Mesenchymal stem cell (in vitro differentiated cells and primary cell): ENCODE measurements at places on chromosomes 13 and 19.

GRCh38 chr19:52227196-52227940, 37.5 kb downstream of the PPP2R1A start:
- no peaks in the 10 kb centered on the region for H3K27me3 ChIP-seq
- H3K4me1 ChIP-seq: no peaks in the 10 kb centered on the region
- no peak for DNase-seq
- H3K36me3 ChIP-seq: peaks cover 86% of the 10 kb centered on the region
- no peak overlapping the region for H3K4me3 ChIP-seq
- H3K27ac ChIP-seq: no peak overlapping the region

GRCh38 chr13:71722206-71722605, 144.8 kb downstream of the DACH1 start:
- peak; percentile 49 for DNase-seq
- no peaks in the 10 kb centered on the region for H3K36me3 ChIP-seq
- no peaks in the 10 kb centered on the region for H3K27me3 ChIP-seq
- H3K4me3 ChIP-seq: no peak overlapping the region

- H3K4me3 ChIP-seq: no peak overlapping the region
- no peak overlapping the region for H3K27ac ChIP-seq
- no peak for DNase-seq
- H3K4me1 ChIP-seq: peaks cover 23% of the 10 kb centered on the region
- no peaks in the 10 kb centered on the region for H3K27me3 ChIP-seq
- H3K36me3 ChIP-seq: peaks cover 24% of the 10 kb centered on the region
These were observed 136.8 kb upstream of the RNF113B start for GRCh38 chr13:98313922-98314292.

GRCh38 chr13:106905380-106906162, 337.6 kb upstream of the ARGLU1 start:
- no peak overlapping the region for H3K4me3 ChIP-seq
- H3K4me1 ChIP-seq: no peaks in the 10 kb centered on the region
- no peaks in the 10 kb centered on the region for H3K27me3 ChIP-seq
- no peaks in the 10 kb centered on the region for H3K36me3 ChIP-seq
- DNase-seq: no peak
- H3K27ac ChIP-seq: no peak overlapping the region

DNA sequence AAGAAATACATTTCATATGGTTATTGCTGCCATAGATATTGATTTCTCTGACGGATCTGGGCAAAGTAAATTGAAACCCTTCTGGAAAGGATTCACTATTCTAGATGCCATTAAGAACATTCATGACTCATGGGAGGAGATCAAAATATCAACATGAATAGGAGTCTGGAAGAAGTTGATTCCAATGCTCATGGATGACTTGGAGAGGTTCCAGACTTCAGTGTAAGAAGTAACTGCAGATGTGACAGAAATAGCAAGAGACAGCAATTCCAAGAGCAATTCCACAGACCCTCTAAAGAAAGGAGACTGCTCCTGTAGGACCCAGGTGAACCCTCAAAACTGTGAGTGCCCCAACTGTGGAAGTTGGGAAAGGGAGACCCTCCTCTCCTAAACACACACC, 30.9 kb upstream of the KCTD12 start:
- no peaks in the 10 kb centered on the region for H3K36me3 ChIP-seq
- H3K27me3 ChIP-seq: peaks cover 4% of the 10 kb centered on the region
- H3K4me1 ChIP-seq: peaks cover 3% of the 10 kb centered on the region
- H3K27ac ChIP-seq: no peak overlapping the region
- DNase-seq: peak; percentile 34

- H3K4me1 ChIP-seq: peaks cover 2% of the 10 kb centered on the region
- H3K27me3 ChIP-seq: peaks cover 4% of the 10 kb centered on the region
- H3K4me3 ChIP-seq: no peak overlapping the region
- H3K36me3 ChIP-seq: no peaks in the 10 kb centered on the region
- DNase-seq: no peak
- H3K27ac ChIP-seq: no peak overlapping the region
These were observed 10.3 kb upstream of the PAK4 start for GRCh38 chr19:39115105-39115847.

GRCh38 chr13:44309794-44310757, 63.5 kb upstream of the SERP2 start:
- peaks cover 21% of the 10 kb centered on the region for H3K4me1 ChIP-seq
- DNase-seq: no peak
- no peaks in the 10 kb centered on the region for H3K27me3 ChIP-seq
- H3K36me3 ChIP-seq: no peaks in the 10 kb centered on the region
- no peak overlapping the region for H3K4me3 ChIP-seq

GRCh38 chr19:30381366-30381765, 9.2 kb downstream of the ZNF536 start:
- H3K27ac ChIP-seq: no peak overlapping the region
- H3K4me1 ChIP-seq: no peaks in the 10 kb centered on the region
- no peaks in the 10 kb centered on the region for H3K36me3 ChIP-seq
- peaks cover 1% of the 10 kb centered on the region for H3K27me3 ChIP-seq

GRCh38 chr19:7426986-7427385, 61.8 kb downstream of the PEX11G start:
- H3K27ac ChIP-seq: no peak overlapping the region
- peaks cover 20% of the 10 kb centered on the region for H3K36me3 ChIP-seq
- H3K4me1 ChIP-seq: peaks cover 5% of the 10 kb centered on the region
- no peak overlapping the region for H3K4me3 ChIP-seq
- no peaks in the 10 kb centered on the region for H3K27me3 ChIP-seq

GRCh38 chr13:48505012-48505411, 27.9 kb downstream of the RCBTB2 start:
- H3K27me3 ChIP-seq: no peaks in the 10 kb centered on the region
- no peak for DNase-seq
- H3K36me3 ChIP-seq: peaks cover 13% of the 10 kb centered on the region
- peaks cover 2% of the 10 kb centered on the region for H3K4me1 ChIP-seq
- no peak overlapping the region for H3K4me3 ChIP-seq

- H3K27ac ChIP-seq: no peak overlapping the region
- H3K27me3 ChIP-seq: no peaks in the 10 kb centered on the region
- H3K36me3 ChIP-seq: peaks cover 54% of the 10 kb centered on the region
- H3K4me3 ChIP-seq: no peak overlapping the region
- DNase-seq: no peak
These were observed 11.1 kb downstream of the DOCK6 start for GRCh38 chr19:11251217-11251616.

GRCh38 chr13:84741253-84741652, 859.0 kb upstream of the SLITRK1 start:
- H3K27me3 ChIP-seq: no peaks in the 10 kb centered on the region
- no peaks in the 10 kb centered on the region for H3K36me3 ChIP-seq
- no peak overlapping the region for H3K27ac ChIP-seq
- H3K4me1 ChIP-seq: no peaks in the 10 kb centered on the region

GRCh38 chr13:40799508-40799907, 10.1 kb downstream of the SLC25A15 start:
- H3K36me3 ChIP-seq: peaks cover 30% of the 10 kb centered on the region
- H3K4me1 ChIP-seq: no peaks in the 10 kb centered on the region
- H3K4me3 ChIP-seq: no peak overlapping the region
- no peaks in the 10 kb centered on the region for H3K27me3 ChIP-seq
- DNase-seq: no peak

DNA sequence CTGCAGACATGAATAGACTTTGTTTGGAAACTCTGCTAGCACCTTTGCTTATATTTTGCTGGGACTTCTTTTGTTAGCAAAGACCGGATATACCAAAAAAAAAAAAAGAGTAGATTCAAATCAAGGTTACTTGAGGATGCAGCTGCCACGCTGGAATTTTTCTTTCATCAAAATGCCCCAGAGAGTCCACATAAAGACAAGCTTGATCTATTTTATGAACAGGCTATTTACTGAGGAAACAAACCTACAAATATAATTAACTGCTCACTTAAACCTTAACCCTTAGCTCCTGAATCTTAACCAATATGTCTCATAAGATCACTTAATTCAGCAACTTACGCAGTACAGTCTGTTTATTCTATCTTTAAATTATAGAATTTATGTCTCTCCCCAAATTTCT, 27.1 kb upstream of the DOCK9 start:
- H3K27me3 ChIP-seq: no peaks in the 10 kb centered on the region
- no peak overlapping the region for H3K4me3 ChIP-seq
- no peaks in the 10 kb centered on the region for H3K36me3 ChIP-seq
- no peak overlapping the region for H3K27ac ChIP-seq
- DNase-seq: no peak

GRCh38 chr19:33686687-33687480, 65.1 kb downstream of the CHST8 start:
- no peaks in the 10 kb centered on the region for H3K4me1 ChIP-seq
- peaks cover 52% of the 10 kb centered on the region for H3K27me3 ChIP-seq
- H3K4me3 ChIP-seq: no peak overlapping the region
- no peak for DNase-seq
- no peak overlapping the region for H3K27ac ChIP-seq

- no peak overlapping the region for H3K27ac ChIP-seq
- H3K36me3 ChIP-seq: no peaks in the 10 kb centered on the region
- H3K27me3 ChIP-seq: no peaks in the 10 kb centered on the region
- no peaks in the 10 kb centered on the region for H3K4me1 ChIP-seq
These were observed 45.0 kb downstream of the LACC1 start for GRCh38 chr13:43924549-43925245.

DNA sequence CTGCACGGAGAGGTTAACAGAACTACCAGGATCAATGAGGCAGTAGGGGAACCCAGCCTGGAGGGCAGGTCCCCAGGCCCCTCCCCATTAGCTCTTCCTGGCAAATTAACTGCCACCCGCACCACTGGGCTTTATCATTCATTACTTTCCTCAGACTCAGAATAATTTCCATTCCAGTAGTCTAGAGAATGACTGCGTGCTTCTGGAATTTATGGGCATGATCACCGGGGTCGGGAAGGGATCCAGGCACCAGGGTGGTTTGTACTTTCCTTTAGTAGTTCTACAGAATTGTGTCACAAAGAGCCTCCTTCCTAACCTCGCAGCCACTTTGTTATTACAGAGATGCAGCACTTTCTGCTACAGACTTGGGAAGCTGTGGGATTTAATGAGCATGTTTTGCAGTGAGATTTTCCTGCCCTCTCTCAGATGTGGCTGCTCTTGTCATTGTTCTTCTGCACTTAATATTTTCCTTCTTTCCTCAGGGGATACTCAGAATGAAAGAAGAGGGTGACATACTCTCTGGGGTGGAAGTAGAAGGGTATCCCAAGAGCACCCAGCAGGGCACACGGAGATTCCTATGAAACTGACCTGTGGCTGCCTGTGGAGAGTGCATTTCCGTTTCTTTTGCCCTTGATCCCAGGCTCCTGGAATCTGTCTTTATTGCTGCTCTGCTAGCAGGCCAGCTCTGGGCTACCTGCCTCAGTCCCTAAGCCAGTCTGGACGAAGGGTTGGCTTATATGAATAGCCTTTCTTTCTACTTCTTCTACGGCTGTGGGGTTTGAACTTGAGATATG, 285.0 kb upstream of the SLC10A2 start:
- peak overlapping the region; percentile 41 for H3K27ac ChIP-seq
- no peaks in the 10 kb centered on the region for H3K27me3 ChIP-seq
- H3K4me3 ChIP-seq: no peak overlapping the region
- DNase-seq: peak; percentile 2

- no peak overlapping the region for H3K27ac ChIP-seq
- peaks cover 4% of the 10 kb centered on the region for H3K4me1 ChIP-seq
- DNase-seq: peak; percentile 87
- H3K36me3 ChIP-seq: no peaks in the 10 kb centered on the region
These were observed 97.7 kb upstream of the IPO5 start for GRCh38 chr13:97855570-97856303.

DNA sequence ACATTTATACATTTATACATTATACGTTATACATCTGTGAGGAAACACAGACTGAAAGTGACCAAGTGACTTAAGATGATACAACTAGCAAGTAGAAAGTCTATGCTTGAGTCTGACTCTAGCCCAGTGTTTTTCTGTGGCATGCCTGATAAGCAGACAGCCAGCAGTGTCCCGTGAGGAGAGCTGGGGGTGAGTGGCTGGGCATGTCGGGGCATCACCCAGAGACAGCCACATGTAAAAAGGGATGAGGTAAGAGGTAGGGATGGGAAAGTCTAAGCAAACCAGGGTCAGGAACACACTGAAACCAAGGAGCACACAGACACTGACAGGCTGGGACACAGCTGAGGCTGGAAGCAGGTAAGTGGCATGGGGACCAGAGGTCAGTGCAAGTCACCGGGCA, 333.2 kb downstream of the FOXO1 start:
- no peaks in the 10 kb centered on the region for H3K36me3 ChIP-seq
- H3K27ac ChIP-seq: no peak overlapping the region
- peaks cover 4% of the 10 kb centered on the region for H3K4me1 ChIP-seq
- H3K27me3 ChIP-seq: no peaks in the 10 kb centered on the region
- no peak overlapping the region for H3K4me3 ChIP-seq
- DNase-seq: no peak

- H3K27ac ChIP-seq: no peak overlapping the region
- H3K4me3 ChIP-seq: no peak overlapping the region
- H3K36me3 ChIP-seq: no peaks in the 10 kb centered on the region
- no peaks in the 10 kb centered on the region for H3K4me1 ChIP-seq
These were observed 207.1 kb upstream of the PCDH9 start for GRCh38 chr13:67437244-67437643.

- H3K4me1 ChIP-seq: no peaks in the 10 kb centered on the region
- H3K27ac ChIP-seq: no peak overlapping the region
- H3K27me3 ChIP-seq: no peaks in the 10 kb centered on the region
- H3K4me3 ChIP-seq: no peak overlapping the region
These were observed 9.8 kb upstream of the CDC42EP5 start for GRCh38 chr19:54482889-54483288.

DNA sequence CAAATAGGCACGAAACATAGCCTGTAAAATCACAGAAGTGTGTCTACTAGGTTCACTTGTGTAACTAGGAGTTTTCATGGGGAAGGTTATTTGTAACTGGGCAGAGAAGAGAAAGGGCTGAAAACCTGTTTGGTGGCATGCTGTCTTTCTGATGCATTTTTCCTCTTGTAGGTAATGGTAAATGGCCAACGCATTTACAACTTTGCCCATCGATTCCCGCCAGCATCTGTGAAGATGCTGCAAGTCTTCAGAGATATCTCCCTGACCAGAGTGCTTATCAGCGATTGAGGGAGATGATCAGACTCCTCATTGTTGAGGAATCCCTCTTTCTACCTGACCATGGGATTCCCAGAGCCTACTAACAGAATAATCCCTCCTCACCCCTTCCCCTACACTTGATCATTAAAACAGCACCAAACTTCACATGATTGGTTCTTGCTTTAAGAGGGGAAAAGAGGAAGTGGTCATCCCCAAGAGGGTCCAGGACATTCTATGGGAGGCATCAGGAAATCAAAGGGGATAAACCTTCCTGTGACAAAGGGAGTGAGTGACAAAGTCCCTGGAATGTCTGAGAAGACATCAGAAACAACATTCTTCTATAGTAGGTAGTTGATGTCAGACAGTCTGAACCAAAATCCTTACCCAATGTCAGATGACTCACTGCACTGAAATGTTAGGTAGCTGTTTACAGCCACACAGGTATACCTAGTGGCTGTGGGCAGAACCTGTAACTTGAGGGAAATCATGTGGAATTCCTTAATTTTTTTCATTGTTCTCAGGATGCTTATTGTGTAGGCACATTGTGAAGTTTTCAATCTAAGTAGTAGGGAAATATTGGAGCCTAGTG, 5.0 kb downstream of the LGALS14 start:
- no peaks in the 10 kb centered on the region for H3K4me1 ChIP-seq
- DNase-seq: no peak
- no peaks in the 10 kb centered on the region for H3K27me3 ChIP-seq
